ENCODE measurements at places on chromosomes 12 and 14. TPM values are rescaled to one million over a fixed set of nuclear protein-coding genes. Genes with fewer than 3 reads are reported as not detected.

GRCh38 chr14:38255673-38256532, at the start of gene CLEC14A:
Gene CLEC14A, minus strand, starts transcription at chr14:38256093. Its CDS starts 71 bp downstream, at chr14:38256022.
- DNase-seq = peak; percentile 31

- DNase-seq = no peak
Observed at GRCh38 chr12:79162948-79163347, 298.4 kb downstream of the SYT1 start.

WSCD2 gene
- polyA plus RNA-seq = 7.6 TPM

DNA sequence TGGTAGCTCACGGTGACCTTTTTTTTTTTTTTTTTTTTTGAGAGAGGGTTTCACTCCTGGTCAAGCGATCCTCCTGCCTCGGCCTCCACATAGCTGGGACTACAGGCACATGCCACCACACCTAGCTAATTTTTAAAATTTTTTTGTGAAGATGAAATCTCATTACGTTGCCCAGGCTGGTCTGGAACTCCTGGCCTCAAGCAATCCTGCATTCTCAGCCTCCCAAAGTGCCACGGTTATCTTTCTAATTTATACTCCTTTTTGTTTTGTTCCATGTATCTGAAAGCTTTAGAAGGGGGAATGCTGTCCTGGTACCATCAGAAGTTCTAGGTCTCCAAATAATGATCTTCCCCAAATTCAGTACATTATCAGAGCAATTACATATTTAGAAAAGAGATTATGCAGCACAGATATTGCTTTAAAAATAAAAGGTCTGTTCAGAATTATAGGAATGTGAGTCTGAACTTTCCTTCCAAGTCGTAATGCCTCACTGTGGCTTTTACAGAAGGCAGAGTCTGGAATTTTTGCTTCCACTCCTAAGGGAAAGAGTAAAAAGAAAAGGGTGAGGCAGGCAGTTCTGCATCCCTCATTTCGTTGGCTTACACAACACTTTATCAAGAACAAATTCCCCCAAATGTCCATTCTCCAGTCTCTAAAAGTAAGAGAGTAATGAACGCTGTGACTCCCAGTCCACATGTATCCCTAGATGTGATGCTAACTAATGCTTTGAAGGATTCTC, 73.0 kb downstream of the GCH1 start:
- DNase-seq = no peak

- DNase-seq = no peak
Observed at GRCh38 chr12:124675881-124676713, 108.7 kb upstream of the NCOR2 start.

- DNase-seq = no peak
Observed at GRCh38 chr12:116565963-116566362, 6.8 kb downstream of the MAP1LC3B2 start.

RNASE4 gene
- 1.7 TPM for polyA plus RNA-seq

BTBD6 gene
- polyA plus RNA-seq = 42.4 TPM

CCDC38 gene
- 0.49 TPM for polyA plus RNA-seq

DNA sequence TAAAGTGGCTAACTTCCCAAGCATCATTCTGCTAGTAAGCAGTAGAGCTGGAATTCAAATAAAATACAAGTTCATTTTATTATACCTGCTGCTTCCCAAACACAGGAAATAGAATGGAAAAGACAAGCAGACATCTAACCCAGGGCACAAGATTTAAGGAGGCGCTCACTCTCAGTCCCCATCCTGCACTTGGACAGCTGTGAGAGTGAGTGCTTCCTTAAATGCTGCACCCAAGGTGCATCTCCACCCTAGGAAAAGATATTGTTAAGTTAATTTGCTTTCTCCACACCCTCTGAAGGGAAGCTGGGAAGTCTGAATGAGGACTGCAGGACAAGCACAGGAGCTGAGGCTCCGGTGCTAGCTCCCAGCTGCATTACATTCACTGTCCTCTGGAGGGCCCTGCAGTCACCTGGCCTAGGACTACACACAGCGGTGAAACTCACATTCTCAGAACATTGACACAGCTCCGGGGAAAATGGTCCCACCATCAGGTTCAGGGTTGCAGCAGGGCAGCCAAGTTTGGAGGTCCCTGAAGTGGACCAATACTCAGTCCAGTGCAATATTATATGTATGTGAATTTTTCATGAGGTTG, 14.2 kb downstream of the HEBP1 start:
- DNase-seq = no peak

- no peak for DNase-seq
Observed at GRCh38 chr12:88496891-88497371, 83.3 kb downstream of the KITLG start.

DNA sequence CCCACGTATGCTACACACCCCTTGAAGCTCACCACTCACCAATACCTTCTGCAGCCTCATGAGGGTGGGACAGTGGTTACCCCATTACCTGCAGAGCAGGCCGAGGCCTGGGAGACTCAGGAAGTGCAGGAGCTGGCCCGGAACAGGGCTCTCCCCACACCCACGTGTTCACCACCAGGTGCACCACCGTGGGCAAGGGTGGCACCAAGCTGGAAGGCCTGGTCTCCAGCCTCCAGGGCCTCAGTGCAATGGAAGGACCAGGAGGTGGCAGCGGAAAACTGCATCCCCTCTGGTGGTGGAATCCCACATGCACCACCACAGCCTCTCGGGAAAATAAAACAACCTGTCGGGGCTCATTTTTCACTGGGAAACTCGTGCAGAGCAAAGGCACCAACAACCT, 36.4 kb downstream of the ITPK1 start:
- DNase-seq = no peak

TSPAN11 gene
- polyA plus RNA-seq = 4.7 TPM

DNA sequence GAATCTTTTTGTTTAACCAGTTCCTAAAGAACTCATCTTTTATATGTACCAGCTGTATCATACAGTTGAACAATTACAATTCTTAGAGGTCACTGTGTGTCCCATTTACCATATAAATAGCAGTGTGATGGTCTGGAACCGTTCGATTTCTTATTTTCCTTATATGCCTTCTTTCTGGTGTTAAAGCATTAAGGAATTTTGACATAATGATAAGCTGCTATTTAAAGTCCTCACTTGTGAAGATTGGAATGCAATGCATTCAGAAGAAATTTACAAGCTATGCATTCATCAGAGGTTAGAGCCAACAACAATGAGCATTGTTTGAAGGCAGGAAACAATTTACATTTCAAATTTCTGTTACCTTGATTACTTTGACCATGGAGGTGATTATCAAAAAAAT, 80.0 kb upstream of the PRICKLE1 start:
- no peak for DNase-seq

- peak; percentile 99 for DNase-seq
Observed at GRCh38 chr14:36320200-36320896, at the start of gene MBIP. Gene MBIP, minus strand, starts transcription at chr14:36320637. Its CDS starts 49 bp downstream, at chr14:36320588.

GRCh38 chr14:75822522-75823141, 159.2 kb downstream of the TGFB3 start:
- no peak for DNase-seq
